ENCODE measurements at places on chromosomes 2 and 18. TPM values are rescaled to one million over a fixed set of nuclear protein-coding genes. Genes with fewer than 3 reads are reported as not detected.

C2orf78 gene
- total RNA-seq: not detected

MSH2 gene
- 25.2 TPM for total RNA-seq

VWC2L gene
- not detected for total RNA-seq

RAB6C gene
- total RNA-seq: not detected

DNA sequence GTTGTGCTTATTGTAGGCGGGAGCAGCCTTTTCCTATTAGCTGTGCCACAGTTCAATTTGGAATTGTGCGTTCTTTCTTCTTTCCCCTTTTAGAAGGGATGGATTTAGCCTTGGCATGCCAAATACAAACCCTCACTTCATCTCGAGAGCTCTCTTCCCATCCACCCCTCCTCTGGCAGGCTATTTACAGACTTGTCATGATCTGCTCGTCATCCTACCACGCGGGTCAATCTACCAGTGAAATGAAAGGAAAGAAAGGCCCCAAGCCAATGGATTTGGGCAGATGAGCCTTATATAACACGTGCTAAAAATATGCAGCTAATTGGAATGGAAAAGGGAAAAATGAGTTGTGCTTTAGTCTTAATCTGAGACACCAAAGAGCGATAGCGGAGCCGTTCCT is 277.5 kb downstream of the PRKCE start:
- no peaks in the 10 kb centered on the region for H3K27me3 ChIP-seq
- peaks cover 26% of the 10 kb centered on the region for H3K4me1 ChIP-seq
- no peak overlapping the region for H3K4me3 ChIP-seq
- no peak overlapping the region for H3K27ac ChIP-seq
- DNase-seq: no peak
- H3K36me3 ChIP-seq: no peaks in the 10 kb centered on the region

DNA sequence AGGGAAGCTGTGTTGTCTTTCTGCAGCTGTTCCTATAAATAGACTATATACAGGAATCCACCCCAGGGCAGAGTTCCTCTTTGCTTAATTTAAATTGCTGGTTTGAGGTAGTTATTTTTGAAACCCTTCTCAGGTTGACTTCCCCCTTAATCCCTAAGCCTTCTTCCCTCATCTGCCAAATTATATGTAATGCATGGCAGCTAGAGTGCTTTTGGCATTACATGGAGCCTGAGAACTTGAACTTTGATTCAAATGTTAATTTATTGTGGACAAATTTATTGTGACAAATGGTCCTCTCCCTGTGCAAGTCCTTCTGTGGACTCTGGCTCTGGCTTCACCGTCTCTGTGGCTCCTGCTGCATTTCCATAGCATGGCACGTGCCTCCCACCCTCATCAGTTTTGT is 29.2 kb downstream of the MYO1B start:
- H3K27me3 ChIP-seq: no peaks in the 10 kb centered on the region
- peaks cover 72% of the 10 kb centered on the region for H3K4me1 ChIP-seq
- peak overlapping the region; percentile 72 for H3K4me3 ChIP-seq
- peak overlapping the region; percentile 78 for H3K27ac ChIP-seq
- DNase-seq: no peak
- H3K36me3 ChIP-seq: no peaks in the 10 kb centered on the region

GRCh38 chr2:191265311-191266170 is 20.3 kb downstream of the MYO1B start:
- H3K27ac ChIP-seq: no peak overlapping the region
- no peaks in the 10 kb centered on the region for H3K27me3 ChIP-seq
- DNase-seq: no peak
- H3K36me3 ChIP-seq: no peaks in the 10 kb centered on the region
- peaks cover 2% of the 10 kb centered on the region for H3K4me1 ChIP-seq
- H3K4me3 ChIP-seq: no peak overlapping the region
